CD8-positive, alpha-beta T cell (primary cell): ENCODE measurements at places on chromosomes 12 and 14.

DNA sequence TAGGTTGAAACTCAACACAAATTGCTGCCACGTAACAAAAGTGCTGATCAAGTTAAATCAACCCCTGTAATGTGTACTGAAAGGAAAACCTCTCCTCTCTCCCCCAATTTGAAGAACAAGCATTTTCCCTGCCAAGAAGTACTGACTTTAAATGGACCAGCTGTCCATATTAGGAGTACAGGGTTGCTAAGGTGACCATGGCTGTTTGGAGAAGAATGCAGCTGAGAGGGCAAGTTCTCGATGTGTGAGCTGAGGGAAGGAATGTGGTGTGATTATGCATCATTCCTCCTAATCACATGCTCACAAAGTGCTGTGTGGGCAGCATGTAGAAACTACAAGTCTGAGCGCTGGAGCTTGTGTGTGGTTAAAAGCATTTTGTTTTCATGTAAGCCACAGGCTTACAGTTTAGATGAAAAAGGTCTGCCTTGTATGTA, 50.9 kb upstream of the CCT2 start:
- DNase-seq: no peak

- DNase-seq: no peak
Measured at GRCh38 chr12:52473768-52474167, at the start of gene KRT6C. TSS of gene KRT6C (minus strand) at chr12:52473805. CDS start at chr12:52473737, 68 bp downstream.

- DNase-seq: no peak
Measured at GRCh38 chr12:69616025-69616424, 5.3 kb upstream of the LRRC10 start.

- DNase-seq: no peak
Measured at GRCh38 chr12:82554529-82554928, 132.2 kb upstream of the TMTC2 start.

GRCh38 chr12:127761880-127762279, 505.1 kb upstream of the TMEM132C start:
- no peak for DNase-seq

DNA sequence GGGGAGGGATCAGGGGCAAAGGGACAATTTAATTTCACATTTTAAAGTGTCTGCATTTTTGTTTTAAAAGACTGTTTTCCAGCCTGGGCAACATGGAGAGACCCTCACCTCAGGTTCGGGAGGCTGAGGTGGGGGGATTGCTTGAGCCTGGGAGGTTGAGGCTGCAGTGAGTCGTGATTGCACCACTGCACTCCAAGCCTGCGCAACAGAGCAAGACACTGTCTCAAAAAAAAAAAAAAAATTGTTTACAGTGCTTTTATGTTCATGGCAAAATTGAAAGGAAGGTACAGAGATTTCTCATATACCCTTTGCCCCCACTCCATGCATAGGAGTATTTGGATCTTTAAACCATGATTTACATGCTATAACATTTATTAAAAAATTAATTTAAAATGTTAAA, 16.4 kb upstream of the HVCN1 start:
- no peak for DNase-seq

DNA sequence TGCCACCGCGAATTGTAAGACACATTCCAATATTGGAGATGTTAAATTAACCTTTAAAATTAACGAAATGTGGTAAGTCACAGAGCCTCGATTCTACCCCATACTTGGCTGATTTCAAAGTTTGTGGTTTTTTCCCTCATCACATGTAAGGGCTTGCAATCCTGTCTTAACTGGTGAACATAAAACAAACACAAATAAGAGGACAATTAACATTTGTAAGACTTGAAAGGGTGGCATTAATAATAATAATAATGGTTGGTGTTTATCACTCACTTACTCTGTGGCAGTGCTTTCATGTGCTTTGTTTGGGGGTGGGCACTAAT, 26.6 kb downstream of the PPFIBP1 start:
- no peak for DNase-seq

- no peak for DNase-seq
Measured at GRCh38 chr12:50188875-50189575, 21.9 kb upstream of the CERS5 start.

- DNase-seq: no peak
Measured at GRCh38 chr14:103509864-103510723, 12.5 kb downstream of the CKB start.
